Skeletal muscle cell (primary cell): ENCODE measurements at places on chromosomes 6 and 20.

DNA sequence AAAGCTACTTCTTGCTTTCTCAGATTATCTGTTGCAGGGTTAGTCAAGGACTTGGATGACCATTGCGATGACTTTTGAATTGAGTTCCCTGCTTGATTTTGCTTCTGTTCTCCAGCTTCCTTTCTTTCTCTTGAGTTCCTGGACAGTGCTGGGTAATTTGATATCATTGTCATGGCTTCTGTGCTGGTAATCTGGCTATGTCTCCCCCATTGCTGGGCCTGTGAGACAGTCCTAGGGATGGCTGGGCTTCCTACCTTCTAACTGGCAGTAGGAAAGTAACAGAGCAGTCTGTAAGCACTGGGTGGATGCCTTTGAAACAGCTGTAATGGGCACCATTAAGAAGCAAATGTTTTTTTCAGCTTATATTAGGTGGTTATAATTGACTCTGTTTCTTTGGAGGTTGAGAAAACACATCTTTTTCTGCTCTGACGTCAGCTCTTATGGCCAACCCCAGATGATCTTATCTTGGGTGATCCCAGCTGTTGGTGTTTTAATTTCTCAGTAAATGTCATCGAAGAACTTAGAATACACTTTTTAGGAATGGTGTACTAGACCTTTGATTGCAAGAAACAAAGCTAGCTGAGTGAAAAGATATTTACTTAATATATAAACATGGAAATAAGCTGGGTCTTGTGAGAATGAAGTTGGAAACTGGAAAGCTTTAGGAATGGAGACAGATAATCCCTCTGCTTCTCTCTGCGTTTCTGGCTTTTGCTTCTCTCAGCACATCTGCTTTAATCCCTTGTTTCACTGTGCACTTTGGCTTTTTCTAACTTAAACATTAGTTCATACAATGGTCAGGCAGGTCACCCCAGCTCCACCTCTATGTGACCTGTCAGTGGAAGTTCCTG lies 195.0 kb upstream of the MAN1A1 start:
- no peak for DNase-seq

- DNase-seq: no peak
These were observed 61.8 kb upstream of the TIAM2 start for GRCh38 chr6:154933181-154933827.

GRCh38 chr20:14470977-14471661 lies 133.7 kb upstream of the FLRT3 start:
- no peak for DNase-seq

GRCh38 chr6:135479601-135480000 lies 17.9 kb downstream of the AHI1 start:
- no peak for DNase-seq

- no peak for DNase-seq
These were observed 29.1 kb downstream of the WRNIP1 start for GRCh38 chr6:2794171-2794730.
